CMK (cell line): ENCODE measurements at places on chromosomes 16 and 17.

DNA sequence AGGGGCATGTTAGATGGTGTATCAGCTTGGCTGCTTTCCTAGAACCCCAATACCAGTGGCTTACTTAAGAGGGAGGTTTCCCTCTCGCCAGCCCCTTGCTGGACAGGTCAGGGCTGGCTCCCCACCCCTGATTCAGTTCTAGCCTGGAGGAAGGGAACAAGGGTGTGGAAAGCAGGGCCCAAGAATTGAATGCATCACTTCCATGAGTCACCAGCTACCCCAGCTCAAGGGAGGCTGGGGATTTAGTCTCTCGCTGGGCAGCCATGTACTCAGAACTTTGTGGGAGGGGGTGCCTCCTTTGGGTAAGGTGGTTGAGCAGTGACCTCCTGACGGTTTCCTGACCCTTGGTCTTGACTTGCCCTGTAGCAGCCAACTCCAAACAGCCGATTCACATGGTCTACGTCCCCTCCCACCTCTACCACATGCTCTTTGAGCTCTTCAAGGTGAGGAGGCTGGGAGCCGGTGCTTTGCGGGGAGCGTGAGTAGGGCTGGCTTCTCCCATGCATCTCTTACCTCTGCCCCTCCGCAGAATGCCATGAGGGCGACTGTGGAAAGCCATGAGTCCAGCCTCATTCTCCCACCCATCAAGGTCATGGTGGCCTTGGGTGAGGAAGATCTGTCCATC lies 12.8 kb downstream of the PDK2 start:
- no peak for DNase-seq

DNA sequence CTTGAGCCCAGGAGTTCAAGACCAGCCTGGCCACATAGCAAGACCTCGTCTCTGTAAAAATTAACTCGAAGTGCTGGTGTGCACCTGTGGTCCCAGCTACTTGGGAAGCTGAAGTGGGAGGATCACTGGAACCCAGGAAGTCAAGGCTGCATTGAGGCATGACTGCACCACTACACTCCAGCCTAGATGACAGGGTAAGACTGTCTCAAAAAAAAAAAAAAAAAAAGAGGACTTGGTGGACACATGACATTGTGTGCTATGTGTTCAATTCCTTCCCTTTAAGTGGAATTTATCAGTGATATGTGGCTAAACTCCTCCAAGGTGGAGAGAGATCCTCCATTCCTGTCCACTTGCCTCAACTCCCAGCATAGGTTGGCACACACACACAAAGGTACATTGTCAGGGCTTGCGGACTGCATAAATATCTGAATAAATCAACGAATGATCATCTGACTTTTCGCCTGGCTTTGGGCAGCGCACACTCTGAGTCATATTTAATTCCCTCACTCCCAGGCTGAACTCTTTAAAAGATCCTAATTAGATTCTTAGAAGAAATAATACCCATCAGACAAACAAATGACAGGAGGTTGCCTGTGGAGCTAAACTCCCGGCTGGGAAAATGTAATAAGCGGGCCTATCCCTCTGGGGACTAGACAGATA lies 25.0 kb upstream of the SYT17 start:
- no peak for DNase-seq

- no peak for DNase-seq
These were observed 10.4 kb upstream of the CAMKK1 start for GRCh38 chr17:3903051-3903825.

GRCh38 chr16:72098936-72099335 lies 5.3 kb downstream of the DHX38 start:
- no peak for DNase-seq

GRCh38 chr17:19284005-19284959 lies 47.1 kb downstream of the EPN2 start:
- DNase-seq: no peak
